ENCODE measurements at places on chromosomes 12 and 14. TPM values are rescaled to one million over a fixed set of nuclear protein-coding genes. Genes with fewer than 3 reads are reported as not detected.

The SPX gene
- 0.31 TPM for total RNA-seq

The DBX2 gene
- total RNA-seq: 1.6 TPM

The RILPL1 gene
- total RNA-seq: 7.5 TPM

The LMO3 gene
- total RNA-seq: 492 TPM

The IFT43 gene
- 40.4 TPM for total RNA-seq

The BEST3 gene
- 6.6 TPM for total RNA-seq

The CIROP gene
- total RNA-seq: not detected

The SAMD15 gene
- total RNA-seq: 10.0 TPM

The MYO1A gene
- total RNA-seq: not detected

The GUCY2C gene
- total RNA-seq: not detected

The POTEM gene
- not detected for total RNA-seq

The SMCO2 gene
- total RNA-seq: 2.2 TPM

The ARMH4 gene
- total RNA-seq: 131 TPM

The SSTR1 gene
- total RNA-seq: 10.0 TPM

The HVCN1 gene
- total RNA-seq: 6.9 TPM

The GPR162 gene
- 57.0 TPM for total RNA-seq

The COQ6 gene
- total RNA-seq: 37.9 TPM

The SLC25A47 gene
- total RNA-seq: not detected

The PTPRO gene
- 283 TPM for total RNA-seq

The STXBP6 gene
- 13.8 TPM for total RNA-seq

The MYF5 gene
- not detected for total RNA-seq

The CLEC6A gene
- not detected for total RNA-seq

The MCRS1 gene
- total RNA-seq: 35.7 TPM

The TAS2R14 gene
- total RNA-seq: 30.4 TPM

The CMA1 gene
- not detected for total RNA-seq

The NID2 gene
- 6.9 TPM for total RNA-seq

The ACOT4 gene
- total RNA-seq: 1.6 TPM

The C1QL4 gene
- not detected for total RNA-seq

The CD163 gene
- total RNA-seq: 0.94 TPM

The NUDT14 gene
- total RNA-seq: 24.1 TPM

The STAC3 gene
- total RNA-seq: 0.94 TPM
